ENCODE measurements at places on chromosomes 2 and 18. TPM values are rescaled to one million over a fixed set of nuclear protein-coding genes. Genes with fewer than 3 reads are reported as not detected.

Gene ABCG8
- not detected for total RNA-seq

Gene GALNT3
- 7.7 TPM for total RNA-seq

Gene DES
- total RNA-seq: 22.6 TPM

Gene FBXO41
- 0.32 TPM for total RNA-seq

Gene TUBA3E
- total RNA-seq: not detected

Gene RAX
- not detected for total RNA-seq

Gene POMC
- not detected for total RNA-seq

Gene UGT1A4
- not detected for total RNA-seq

Gene SERPINB11
- not detected for total RNA-seq

Gene COL4A3
- 0.20 TPM for total RNA-seq

Gene THSD7B
- total RNA-seq: not detected

Gene VWC2L
- not detected for total RNA-seq

Gene SCN1A
- total RNA-seq: not detected

Gene KCNS3
- 5.2 TPM for total RNA-seq

Gene GPC1
- 95.4 TPM for total RNA-seq

Gene THUMPD2
- total RNA-seq: 5.8 TPM

Gene GAD1
- total RNA-seq: 3.2 TPM

Gene SH3RF3
- total RNA-seq: 0.82 TPM
